ENCODE measurements at places on chromosomes 7 and 10.
A peak's percentile ranks its signal among the peaks of the same experiment; 100 is the strongest.

DNA sequence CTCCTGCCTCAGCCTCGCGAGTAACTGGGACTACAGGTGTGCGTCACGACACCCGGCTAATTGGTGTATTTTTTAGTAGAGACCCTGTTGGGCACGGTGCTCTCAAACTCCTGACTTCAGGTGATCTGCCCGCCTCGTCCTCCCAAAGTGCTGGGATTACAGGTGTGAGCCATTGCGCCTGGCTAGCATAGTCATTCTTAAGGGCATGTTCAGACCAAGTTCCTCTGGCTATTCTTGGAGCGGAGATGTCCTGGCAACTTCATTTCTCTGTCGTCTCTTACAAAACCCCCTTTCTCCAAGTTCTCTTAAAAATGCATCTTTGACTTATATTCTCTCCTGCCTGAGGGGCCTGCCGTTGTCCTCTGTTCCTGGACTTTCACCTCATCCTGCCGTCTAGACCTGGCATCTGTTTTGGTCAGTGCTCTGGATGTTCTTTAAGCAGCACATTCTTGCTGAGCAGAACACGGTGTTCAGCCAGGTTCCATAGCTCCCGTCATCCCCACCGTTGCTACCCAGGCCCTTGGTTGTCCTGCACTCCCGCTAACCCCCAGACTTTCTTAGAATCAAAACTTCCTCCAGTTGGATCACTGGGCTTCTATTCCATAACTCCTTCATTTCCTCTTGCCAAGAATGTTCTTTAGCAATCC, 509.9 kb upstream of the GALNT17 start:
- no peak for DNase-seq

DNA sequence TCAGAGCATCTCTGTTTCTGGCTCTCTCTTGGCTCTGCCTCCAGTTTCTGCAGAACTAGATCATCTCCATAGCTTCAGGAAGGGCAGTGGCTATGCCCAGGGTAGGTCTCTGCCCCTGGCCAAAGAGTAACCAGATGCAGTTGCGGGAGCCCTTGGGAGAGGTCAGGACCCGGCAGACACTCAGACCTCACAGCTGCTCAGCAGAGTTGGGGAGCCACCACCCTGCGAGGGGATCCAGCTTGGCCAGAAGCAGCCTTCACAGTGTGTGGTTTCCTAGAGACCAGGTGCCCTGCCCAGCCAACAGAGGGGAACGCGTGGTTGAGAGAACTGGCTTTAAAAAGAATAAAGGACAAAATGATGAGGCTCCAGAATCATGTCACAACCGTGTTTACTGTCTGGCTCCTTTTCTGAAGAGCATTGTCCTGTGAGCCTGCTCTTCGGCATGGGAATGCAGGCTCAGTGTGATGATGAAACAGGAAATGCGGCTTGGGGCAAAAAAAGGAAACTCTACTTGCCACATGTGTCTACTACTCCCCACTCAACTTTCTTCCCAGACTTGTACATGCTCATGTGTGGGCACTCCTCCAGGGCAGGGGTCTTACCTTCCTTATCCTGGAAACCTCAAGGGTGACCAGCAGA, 243.1 kb downstream of the INHBA start:
- no peak for DNase-seq

DNA sequence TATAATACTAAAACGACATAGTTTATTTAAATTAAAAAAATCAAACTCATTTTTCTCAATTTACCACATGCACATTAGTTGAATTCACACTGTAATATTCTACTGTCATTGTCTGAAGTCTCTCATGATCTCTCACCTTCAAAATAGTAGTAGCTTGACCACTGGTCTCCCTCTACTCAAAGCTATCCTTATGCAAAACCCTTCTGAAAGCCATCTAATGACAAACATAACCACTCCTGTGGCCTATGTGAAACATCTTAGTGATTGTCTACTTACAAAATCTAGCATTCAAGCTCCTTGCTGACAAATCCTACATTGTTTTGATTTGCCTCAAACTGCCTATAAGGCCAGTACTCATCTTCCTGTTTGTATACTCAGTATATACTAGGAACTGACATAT, 606.0 kb upstream of the GHITM start:
- DNase-seq, result no peak

- no peak for DNase-seq
Observed at GRCh38 chr7:30513762-30514161, 9.1 kb upstream of the GGCT start.

GRCh38 chr7:75813781-75814236, at the start of gene CCL24:
TSS of gene CCL24 (minus strand) at chr7:75813806. CDS start at chr7:75813715, 91 bp downstream.
- no peak for DNase-seq

DNA sequence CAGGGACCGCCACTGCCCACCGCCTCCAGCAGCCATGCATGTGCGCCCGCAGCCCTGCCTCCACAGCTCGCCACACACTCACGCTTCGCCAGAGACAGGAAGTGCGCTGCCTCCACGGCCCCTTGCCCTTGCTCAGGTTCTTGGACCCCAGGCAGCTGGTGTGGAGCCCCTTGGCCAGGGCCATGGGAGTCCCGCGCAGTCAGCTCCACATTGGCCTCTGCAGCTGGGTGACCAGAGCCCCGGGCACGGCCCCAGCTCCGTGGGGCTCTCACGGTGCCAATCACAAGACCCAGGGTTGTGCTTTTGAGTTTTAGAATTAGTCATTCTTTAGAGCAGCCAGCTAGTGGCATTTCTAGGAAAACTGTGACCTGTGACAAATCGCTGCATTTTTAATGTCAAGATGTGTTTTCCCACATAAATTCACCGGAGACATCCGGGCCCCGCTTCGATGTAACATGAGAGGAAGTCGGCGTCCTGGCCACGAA, 4.3 kb upstream of the UTF1 start:
- no peak for DNase-seq

DNA sequence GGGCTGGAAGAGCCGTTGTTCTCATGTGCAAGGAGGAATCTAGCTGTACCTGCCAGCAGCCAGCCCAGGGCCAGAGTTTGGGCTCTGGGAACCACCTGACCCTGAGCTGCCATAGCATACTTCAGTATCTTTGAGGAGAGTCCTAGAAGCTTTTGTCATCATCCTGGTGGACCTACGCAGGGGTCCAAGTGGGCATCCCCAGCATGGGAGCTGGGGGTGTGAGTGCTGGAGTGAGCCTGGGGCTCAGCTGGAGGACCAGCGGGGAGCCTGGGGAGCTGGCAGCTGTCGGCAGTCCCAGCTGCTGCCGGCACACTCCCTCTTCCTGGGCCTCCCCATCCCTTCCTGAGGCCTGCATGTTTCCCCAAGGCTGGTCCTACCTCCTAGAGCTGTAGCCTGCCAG, 32.5 kb downstream of the C10orf105 start:
- DNase-seq, result no peak

- DNase-seq, result no peak
Observed at GRCh38 chr10:3692387-3692999, 92.5 kb downstream of the KLF6 start.

DNA sequence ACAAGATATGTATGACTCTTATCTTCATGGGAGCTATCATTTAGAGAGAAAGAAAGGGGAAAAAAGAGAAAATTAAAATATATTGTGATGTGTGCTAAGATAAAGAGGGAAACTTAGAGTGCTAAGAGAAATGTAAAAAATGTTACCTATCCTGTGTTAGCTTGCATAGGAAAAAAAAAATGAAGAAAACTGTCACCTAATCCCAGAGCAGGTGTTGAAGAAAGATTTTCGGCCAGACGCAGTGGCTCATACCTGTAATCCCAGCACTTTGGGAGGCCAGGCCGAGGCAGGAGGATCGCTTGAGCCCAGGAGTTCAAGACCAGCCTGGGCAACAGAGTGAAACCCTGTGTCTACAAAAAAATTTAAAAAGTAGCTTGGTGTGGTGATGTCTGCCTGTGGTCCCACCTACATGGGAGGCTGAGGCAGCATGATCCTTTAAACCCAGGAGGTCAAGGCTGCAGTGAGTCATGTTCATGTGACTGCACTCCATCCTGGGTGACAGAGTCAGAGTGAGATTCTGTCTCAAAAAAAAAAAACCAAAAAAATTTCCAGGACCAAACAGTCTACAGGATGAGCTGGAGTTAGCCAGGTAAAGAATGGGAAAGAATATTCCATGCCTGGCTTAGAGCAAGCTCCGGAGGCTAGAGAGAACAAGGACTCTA, 2.4 kb upstream of the MKLN1 start:
- DNase-seq, result no peak

GRCh38 chr7:100369105-100369504, 4.2 kb upstream of the PILRA start:
- peak; percentile 47 for DNase-seq

- no peak for DNase-seq
Observed at GRCh38 chr7:47335557-47336471, 246.1 kb downstream of the TNS3 start.

DNA sequence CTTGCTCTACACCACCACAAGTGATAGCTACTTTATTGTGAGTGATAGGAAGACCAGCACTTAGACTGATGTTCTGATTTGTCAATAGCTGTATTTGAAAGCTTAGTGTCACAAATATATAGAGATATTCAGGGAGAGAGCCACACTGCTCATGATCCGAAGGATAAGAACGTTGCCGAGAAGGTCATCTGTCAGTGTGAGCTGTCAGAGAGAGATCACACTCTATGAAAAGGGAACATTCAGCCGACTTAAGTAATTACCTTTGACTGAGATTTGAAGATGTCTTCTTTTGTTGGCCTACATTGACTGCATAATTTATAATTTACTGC, 322.6 kb downstream of the TFEC start:
- DNase-seq, result no peak

DNA sequence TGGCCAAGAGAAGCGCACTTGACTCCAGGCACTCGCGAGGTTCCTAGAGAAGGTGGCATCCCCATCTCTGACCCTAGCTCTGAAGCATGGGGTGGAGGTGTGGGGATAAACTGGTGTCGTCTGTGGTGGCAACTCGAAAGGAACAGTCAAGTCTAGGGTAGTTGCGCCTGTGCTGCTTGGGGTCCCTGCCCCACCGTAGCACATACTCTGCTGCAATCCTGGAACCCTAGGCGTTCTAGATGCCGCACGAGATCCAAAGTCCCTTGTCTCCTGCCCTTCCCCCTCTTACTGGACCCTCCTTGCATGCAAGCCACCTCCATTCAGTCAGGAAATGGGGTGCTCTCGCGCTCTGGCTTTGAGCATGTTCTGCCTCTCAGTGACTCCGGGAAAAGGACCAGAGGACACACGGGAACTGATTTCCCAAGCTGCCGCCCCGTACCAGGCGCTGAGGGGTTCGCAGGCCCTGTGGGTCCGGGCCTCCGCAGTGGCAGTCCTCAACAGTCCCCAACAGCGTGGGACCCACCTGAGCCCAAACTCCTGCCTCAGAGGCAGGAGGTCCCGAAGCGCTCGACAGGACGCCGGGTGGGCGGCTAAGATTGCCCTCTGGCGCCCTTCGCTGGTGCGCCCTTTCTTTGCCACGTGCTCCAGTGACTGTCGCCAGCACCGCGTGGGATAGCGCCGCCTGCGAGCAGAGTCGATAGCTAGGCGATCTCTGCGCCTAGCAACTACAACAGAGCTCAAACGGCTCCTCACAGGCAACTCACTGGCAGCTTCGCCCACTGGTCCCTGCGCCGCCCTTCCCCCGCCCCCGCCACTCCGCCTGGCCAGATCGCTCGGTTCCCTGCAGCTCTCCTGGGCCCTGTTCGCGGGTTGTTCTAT, 452.0 kb downstream of the REEP3 start:
- no peak for DNase-seq

GRCh38 chr10:91589015-91589657, 43.7 kb downstream of the PPP1R3C start:
- DNase-seq, result no peak

DNA sequence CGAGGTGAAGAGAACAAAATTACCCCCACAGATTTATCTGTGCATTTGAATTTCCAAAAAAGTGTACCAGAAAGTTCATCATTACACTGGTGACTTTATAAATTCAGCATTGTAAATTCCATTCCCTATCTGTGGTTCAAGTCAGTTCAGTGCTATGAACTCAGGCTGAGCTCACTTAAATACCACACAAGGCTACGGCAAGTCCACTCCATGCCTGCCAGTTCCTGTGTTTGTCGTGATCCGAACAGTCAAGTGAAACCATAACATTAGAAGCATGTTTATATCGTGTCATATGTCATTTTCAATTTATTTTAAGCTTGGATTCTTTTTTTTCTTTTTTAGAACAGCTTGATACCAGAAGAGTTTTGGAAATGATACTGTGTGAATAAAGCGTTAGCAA, 14.8 kb downstream of the MBL2 start:
- DNase-seq, result no peak

GRCh38 chr7:29953726-29954347, 35.8 kb downstream of the SCRN1 start:
- no peak for DNase-seq

DNA sequence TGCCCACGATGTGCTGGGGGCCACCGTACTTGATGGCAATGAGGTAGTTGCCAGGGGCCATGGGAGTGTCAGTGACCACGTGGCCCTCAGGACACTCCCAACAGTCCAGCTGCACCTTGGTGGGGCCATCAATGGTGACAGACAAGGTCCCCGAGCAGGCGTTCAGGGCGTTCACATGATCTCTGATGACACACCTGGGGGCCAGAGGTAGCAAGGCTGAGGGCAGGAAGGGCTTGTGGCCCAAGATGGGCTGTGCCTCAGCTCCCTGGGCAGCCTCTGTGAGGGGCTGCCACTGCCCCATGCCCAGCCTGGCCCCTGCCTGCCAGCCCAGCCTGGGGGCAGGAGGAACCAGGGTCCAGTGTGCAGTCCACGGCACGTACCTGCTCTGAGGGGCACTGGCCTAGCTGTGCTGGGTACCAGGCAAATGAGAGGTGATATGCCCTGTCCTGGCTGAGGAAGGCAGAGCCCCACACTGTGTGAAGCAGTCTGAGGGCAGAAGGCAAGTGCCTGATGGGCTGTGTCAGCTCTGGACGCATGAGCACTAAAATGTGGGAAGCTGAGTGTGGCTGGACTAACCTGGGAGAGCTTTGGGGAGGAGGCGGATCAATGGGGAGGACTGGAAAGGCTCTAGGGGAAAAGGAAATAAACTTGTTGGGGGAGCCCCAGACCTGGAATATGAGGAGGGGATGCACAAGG, 3.5 kb upstream of the KCP start:
- DNase-seq, result no peak

GRCh38 chr7:4725850-4726450, 43.9 kb downstream of the FOXK1 start:
- DNase-seq, result no peak

GRCh38 chr7:13908667-13909397, 80.6 kb downstream of the ETV1 start:
- DNase-seq, result peak; percentile 42

GRCh38 chr10:122702275-122702674, 2.6 kb upstream of the C10orf120 start:
- DNase-seq, result no peak

GRCh38 chr10:29950391-29950790, 109.0 kb downstream of the JCAD start:
- no peak for DNase-seq

- DNase-seq, result peak; percentile 86
Observed at GRCh38 chr7:148527717-148528168, 62.8 kb upstream of the C7orf33 start.

DNA sequence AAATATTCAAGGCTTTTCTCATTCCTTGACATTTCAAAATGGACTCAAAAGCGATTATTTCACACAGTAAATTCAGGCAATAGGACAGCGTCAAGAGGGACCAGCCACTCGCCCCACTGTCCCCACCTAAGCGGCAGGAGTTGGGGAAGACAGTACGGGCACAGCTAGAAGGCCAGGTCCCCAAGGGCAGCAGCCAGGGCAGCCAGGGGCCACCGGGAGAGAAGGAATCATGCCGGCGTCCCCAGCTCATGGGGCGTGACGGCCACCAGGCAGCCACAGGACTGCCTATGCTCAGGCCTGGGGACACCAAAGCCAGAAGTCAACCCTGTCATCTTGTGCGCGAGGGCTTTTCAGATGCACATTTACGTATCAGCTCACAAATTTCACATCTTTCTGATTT, 225.7 kb upstream of the PPP2R2D start:
- no peak for DNase-seq
